Left colon (tissue), 2 donors: ENCODE measurements at places on chromosomes 3 and 15. TPM values are rescaled to one million over a fixed set of nuclear protein-coding genes. Genes with fewer than 3 reads are reported as not detected.

SMAD6 gene
- 9.6 TPM for total RNA-seq

SYNM gene
- 5.2 TPM for total RNA-seq

TRIM42 gene
- not detected for total RNA-seq

DOCK3 gene
- 0.09 TPM for total RNA-seq

PLA2G4B gene
- 4.1 TPM for total RNA-seq

CD200 gene
- 4.6 TPM for total RNA-seq

GOLGA6L7 gene
- not detected for total RNA-seq

SH3BP5 gene
- 12.1 TPM for total RNA-seq

TTC23 gene
- total RNA-seq, result 16.0 TPM

PCLAF gene
- total RNA-seq, result 5.0 TPM

GPR171 gene
- total RNA-seq, result 1.7 TPM

CPLX3 gene
- total RNA-seq, result 0.15 TPM

CHP1 gene
- total RNA-seq, result 410 TPM

SCN10A gene
- total RNA-seq, result not detected

DNAH1 gene
- total RNA-seq, result 14.1 TPM

OCA2 gene
- 0.18 TPM for total RNA-seq

RBP2 gene
- total RNA-seq, result 0.67 TPM

CCDC50 gene
- 46.5 TPM for total RNA-seq

RETNLB gene
- total RNA-seq, result 89.0 TPM

CPEB1 gene
- total RNA-seq, result 2.5 TPM

ZCWPW2 gene
- total RNA-seq, result 0.98 TPM

PLXND1 gene
- total RNA-seq, result 16.5 TPM

GMNC gene
- not detected for total RNA-seq

CD86 gene
- 1.7 TPM for total RNA-seq

RAB43 gene
- 28.7 TPM for total RNA-seq

TEX55 gene
- total RNA-seq, result not detected

CCDC54 gene
- not detected for total RNA-seq

TLR9 gene
- total RNA-seq, result 0.42 TPM

OSBPL10 gene
- 16.2 TPM for total RNA-seq

ISLR2 gene
- 0.52 TPM for total RNA-seq

TAMM41 gene
- total RNA-seq, result 20.1 TPM

RHO gene
- total RNA-seq, result not detected

CCR3 gene
- total RNA-seq, result 0.28 TPM

GOLGA6L10 gene
- 0.17 TPM for total RNA-seq

COL8A1 gene
- 2.3 TPM for total RNA-seq

FANCD2OS gene
- total RNA-seq, result not detected

IL17RB gene
- total RNA-seq, result 15.6 TPM
